Large intestine (tissue), 12 donors: ENCODE measurements at places on chromosomes 3 and 15. TPM values are rescaled to one million over a fixed set of nuclear protein-coding genes. Genes with fewer than 3 reads are reported as not detected.

GRCh38 chr3:116150655-116151167 lies 294.6 kb downstream of the LSAMP start:
- no peak for DNase-seq

DNA sequence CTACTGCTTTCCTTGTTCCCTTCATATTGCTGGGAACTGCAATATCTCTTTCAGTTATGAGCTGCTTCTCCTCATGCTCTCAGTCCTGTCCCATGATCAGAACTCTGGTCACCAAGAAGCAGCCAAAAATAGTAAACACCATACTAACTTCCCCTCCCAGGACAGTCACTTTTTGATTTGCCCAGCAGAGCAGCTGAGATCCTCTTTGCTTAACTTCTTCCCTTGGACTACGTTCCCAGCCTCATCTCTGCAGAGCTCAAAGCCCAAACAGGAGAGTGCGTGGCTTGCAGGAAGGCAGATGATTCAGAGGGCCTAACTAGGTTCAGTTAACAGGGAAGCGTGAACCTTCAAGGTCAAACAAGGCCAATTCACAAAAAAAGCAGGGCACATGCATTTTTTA lies 153.2 kb downstream of the CTNNB1 start:
- no peak for DNase-seq

DNA sequence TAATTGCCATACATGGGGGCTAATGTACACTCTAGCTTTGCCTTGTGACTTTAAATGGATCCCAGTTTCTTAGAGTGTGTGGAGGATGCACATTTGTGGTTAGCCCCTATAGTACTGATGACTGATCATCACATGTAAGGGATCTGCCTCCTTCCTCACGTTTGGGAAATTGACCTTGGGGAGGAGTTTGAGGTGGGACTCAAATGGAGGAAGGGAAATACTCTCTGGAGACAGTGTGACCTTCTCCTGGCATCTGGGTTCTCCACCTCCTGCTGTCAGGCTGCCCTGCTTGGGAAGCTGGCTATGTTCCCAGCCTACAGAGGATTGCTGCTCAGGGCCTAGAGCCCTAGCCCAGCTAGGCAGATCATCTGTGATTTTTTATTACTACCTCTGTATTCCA lies 48.7 kb downstream of the PPM1L start:
- DNase-seq = no peak

- no peak for DNase-seq
Measured at GRCh38 chr3:30941342-30941741, 46.9 kb upstream of the GADL1 start.

DNA sequence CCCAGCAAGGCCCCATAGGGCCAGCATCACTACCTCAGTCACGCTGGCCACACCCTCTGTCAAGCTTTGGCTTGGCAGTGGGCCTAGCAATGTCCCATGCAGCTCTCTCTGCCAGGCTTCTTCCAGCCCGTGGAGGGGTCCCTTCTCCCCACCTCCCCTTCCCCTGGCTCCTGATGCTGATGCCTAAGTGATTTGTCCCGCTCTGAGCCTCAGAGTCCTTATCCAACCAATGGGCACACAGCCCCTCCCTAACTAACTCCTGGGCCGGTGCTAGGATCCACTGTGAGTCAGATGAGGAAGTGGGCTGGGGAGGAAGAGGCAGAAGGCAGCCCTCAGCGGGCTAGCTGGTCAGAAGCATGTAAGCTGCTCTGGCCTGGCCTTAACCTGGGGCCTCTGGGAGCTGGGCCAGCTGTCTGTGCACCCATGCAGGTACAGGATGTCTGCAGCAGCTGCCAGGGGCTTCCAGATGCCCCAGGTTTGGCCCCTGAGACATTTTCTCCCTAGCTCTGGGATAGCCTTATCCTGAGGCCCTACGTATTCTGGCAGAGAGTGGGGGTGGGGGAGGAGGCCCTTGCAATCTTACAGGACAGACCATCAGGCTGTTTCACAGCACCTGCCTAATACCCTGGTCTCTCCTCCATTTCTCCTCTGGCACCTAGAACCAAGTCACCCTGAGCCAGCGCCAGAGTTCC lies 740 bp upstream of the ZBTB47 start:
- no peak for DNase-seq

The GNAI2 gene
- polyA plus RNA-seq = 118 TPM

The PLAAT1 gene
- 0.24 TPM for polyA plus RNA-seq

The WNT7A gene
- polyA plus RNA-seq = 0.01 TPM
